ENCODE measurements at places on chromosomes 1 and 21. TPM values are rescaled to one million over a fixed set of nuclear protein-coding genes. Genes with fewer than 3 reads are reported as not detected.

HCRTR1 gene
- not detected for total RNA-seq

IL19 gene
- not detected for total RNA-seq

EDN2 gene
- not detected for total RNA-seq

RUSC1 gene
- 13.2 TPM for total RNA-seq

GRCh38 chr1:147388969-147389368, 146.5 kb downstream of the CHD1L start:
- H3K27me3 ChIP-seq: peaks cover 24% of the 10 kb centered on the region
- H3K4me3 ChIP-seq: no peak overlapping the region
- peaks cover 4% of the 10 kb centered on the region for H3K4me1 ChIP-seq
- no peak overlapping the region for H3K27ac ChIP-seq
- DNase-seq: no peak
- peaks cover 2% of the 10 kb centered on the region for H3K36me3 ChIP-seq

DNA sequence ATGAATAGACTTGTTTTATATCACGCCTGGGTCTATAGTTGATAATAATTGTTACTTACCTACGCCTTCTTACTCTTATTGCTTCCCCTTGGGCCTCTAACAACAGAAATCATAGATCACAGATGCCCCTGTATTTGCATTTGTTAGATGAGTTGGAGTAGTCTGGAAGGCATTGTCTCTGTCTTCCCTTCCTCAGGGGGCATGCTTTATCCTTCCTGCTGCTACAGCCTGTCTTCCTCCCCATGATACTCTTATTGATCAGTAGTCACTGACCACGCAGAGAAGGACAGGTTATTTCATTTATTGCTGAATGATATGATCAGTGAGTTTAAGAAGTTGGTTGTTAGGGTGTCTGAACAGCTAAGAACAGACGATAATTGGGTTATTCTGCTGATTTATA, 98.4 kb downstream of the DNM3 start:
- no peaks in the 10 kb centered on the region for H3K4me1 ChIP-seq
- no peak for DNase-seq
- no peak overlapping the region for H3K4me3 ChIP-seq
- H3K27me3 ChIP-seq: peaks cover 18% of the 10 kb centered on the region

DNA sequence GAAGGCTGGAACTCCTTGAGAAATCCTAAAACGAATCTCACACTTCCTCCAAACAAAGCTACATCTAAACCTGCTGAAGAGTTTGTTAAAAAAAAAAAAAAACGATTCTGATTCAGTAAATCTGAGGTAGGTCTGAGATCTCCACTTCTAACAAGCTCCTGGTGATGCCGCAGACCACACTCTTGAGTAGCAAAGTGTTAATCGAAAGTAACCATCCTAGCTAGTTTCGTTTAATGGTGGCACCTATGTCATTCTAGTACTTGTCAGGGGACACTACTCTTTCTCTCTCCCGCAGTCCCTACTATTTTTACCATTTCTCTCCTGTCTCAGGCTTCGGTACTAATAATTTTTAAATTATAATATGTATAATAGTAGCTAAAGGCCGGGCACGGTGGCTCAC, 2.1 kb downstream of the CLCC1 start:
- peaks cover 30% of the 10 kb centered on the region for H3K4me1 ChIP-seq
- H3K27me3 ChIP-seq: no peaks in the 10 kb centered on the region
- no peak overlapping the region for H3K4me3 ChIP-seq
- H3K36me3 ChIP-seq: peaks cover 11% of the 10 kb centered on the region

- peaks cover 6% of the 10 kb centered on the region for H3K4me1 ChIP-seq
- H3K27me3 ChIP-seq: peaks cover 37% of the 10 kb centered on the region
- no peak overlapping the region for H3K4me3 ChIP-seq
Measured at GRCh38 chr1:230753586-230754251, 6.5 kb downstream of the CAPN9 start.

- H3K4me3 ChIP-seq: no peak overlapping the region
- H3K27me3 ChIP-seq: no peaks in the 10 kb centered on the region
- peaks cover 5% of the 10 kb centered on the region for H3K4me1 ChIP-seq
Measured at GRCh38 chr21:36765229-36765628, 66.3 kb downstream of the SIM2 start.

- H3K4me3 ChIP-seq: peak overlapping the region; percentile 80
- H3K27ac ChIP-seq: peak overlapping the region; percentile 19
- no peak for DNase-seq
- H3K36me3 ChIP-seq: peaks cover 3% of the 10 kb centered on the region
- H3K4me1 ChIP-seq: peaks cover 18% of the 10 kb centered on the region
Measured at GRCh38 chr1:35575416-35575958, 2.4 kb downstream of the TFAP2E start.

DNA sequence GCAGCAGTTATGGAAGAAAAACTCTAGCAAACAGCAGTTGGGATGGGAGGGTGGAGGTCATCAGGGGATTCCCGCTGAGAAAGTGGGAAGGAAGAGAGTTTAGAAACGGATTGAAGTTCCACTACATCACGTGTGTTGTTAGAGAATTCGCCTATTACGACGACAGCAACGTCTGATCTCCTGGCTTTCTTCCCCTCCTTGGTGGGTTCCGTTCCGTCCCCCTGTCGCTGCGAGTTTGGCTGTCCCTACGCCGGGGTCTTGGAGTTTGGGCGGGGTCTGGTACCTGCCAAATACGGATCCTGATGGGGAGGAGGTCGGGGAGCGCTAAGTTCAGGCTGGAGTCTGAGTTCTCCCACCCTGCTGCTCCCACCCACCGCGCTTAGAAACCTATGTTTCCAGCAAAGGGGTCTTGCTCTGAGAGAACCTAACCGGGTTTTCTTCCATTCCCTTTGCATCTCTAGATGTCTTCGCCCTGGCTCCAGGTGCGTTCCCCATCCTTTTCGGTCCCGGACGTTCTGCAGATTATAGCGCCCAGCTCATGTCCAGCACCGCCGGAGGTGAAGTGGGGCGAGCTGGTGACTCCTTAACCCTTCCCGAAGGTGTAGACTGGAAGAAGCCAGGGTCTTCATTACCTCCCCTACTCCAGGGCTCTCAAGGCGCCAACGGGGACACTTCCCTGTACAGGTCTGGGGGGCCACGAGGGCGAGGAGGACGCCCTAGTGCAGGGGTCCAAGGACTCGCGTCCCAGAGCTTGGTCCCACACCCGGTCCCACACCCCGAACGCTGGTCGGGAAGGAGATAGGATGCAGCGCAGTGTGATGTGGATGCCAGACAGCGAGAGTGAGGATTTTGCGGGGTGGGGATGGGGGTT, 641 bp upstream of the KCNK2 start:
- H3K4me3 ChIP-seq: no peak overlapping the region
- peaks cover 42% of the 10 kb centered on the region for H3K27me3 ChIP-seq
- H3K36me3 ChIP-seq: peaks cover 3% of the 10 kb centered on the region

DNA sequence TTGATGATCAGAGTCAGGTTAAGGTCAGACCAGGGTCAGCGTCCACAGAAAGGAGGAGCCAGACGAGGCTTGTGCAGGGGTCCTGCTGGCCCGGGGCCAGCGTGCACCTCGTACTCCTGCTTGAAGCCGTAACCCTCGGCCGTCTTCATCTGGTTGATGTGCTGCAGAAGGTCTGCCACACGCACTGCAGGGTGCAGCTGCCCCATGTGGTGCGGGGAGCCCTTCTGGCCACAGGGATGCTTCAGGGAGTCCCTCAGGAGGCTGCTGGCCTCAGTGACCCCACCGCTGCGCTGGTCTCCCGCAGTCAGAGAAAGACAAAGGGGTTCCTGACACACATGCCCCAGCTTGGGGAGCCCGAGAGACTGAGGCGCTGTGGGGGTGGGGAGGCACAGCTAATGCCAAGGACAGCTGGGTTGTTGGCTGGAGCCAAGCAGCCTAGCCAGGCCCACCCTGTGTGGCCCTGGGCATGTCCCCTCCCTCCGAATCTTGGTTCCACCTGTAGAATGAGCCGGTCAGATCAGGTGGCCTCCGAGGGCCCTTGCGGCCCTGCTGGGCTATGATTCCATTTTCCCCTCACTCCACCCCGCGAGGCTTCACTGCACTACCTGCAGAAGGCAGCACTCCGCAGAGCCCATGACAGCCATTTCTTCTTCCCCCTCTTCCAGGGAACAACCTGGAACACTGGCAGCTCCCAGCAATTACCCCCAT, 251.9 kb downstream of the PTPRU start:
- peaks cover 2% of the 10 kb centered on the region for H3K36me3 ChIP-seq
- H3K27me3 ChIP-seq: peaks cover 58% of the 10 kb centered on the region
- H3K27ac ChIP-seq: no peak overlapping the region
- H3K4me1 ChIP-seq: no peaks in the 10 kb centered on the region
- H3K4me3 ChIP-seq: no peak overlapping the region

- peaks cover 18% of the 10 kb centered on the region for H3K27me3 ChIP-seq
- no peaks in the 10 kb centered on the region for H3K36me3 ChIP-seq
- no peak overlapping the region for H3K4me3 ChIP-seq
- no peak overlapping the region for H3K27ac ChIP-seq
- H3K4me1 ChIP-seq: no peaks in the 10 kb centered on the region
Measured at GRCh38 chr1:224897529-224898327, 31.7 kb upstream of the DNAH14 start.

DNA sequence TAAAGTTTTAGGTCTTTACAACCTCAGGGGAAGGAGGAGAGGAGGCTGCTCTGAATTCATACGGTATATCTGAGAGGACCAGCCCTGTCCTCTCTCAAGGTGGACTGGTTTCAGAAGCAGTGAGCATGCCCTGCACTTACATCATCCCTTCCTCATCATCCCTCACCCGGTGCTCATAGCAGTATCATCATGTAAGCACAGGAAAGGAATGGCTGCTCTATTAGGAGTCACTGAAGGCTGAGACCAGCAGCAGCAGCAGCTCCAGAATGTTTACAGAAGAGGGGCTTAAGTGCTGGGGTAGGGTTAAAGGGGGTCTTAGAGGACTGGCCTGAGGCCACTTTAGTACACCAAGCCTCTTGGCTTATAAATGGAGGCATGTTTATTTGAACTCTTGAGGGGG, 185.9 kb downstream of the AK5 start:
- peaks cover 8% of the 10 kb centered on the region for H3K4me1 ChIP-seq
- no peak overlapping the region for H3K4me3 ChIP-seq
- no peak for DNase-seq
- peaks cover 4% of the 10 kb centered on the region for H3K36me3 ChIP-seq

- no peak overlapping the region for H3K4me3 ChIP-seq
- H3K27me3 ChIP-seq: no peaks in the 10 kb centered on the region
- H3K4me1 ChIP-seq: peaks cover 8% of the 10 kb centered on the region
- H3K36me3 ChIP-seq: peaks cover 20% of the 10 kb centered on the region
Measured at GRCh38 chr1:43688109-43688387, 19.3 kb upstream of the ST3GAL3 start.

GRCh38 chr1:196890668-196891067, 2.8 kb downstream of the CFHR4 start:
- H3K4me3 ChIP-seq: no peak overlapping the region
- H3K36me3 ChIP-seq: no peaks in the 10 kb centered on the region
- no peaks in the 10 kb centered on the region for H3K4me1 ChIP-seq
- H3K27ac ChIP-seq: no peak overlapping the region
- no peak for DNase-seq
- peaks cover 18% of the 10 kb centered on the region for H3K27me3 ChIP-seq

DNA sequence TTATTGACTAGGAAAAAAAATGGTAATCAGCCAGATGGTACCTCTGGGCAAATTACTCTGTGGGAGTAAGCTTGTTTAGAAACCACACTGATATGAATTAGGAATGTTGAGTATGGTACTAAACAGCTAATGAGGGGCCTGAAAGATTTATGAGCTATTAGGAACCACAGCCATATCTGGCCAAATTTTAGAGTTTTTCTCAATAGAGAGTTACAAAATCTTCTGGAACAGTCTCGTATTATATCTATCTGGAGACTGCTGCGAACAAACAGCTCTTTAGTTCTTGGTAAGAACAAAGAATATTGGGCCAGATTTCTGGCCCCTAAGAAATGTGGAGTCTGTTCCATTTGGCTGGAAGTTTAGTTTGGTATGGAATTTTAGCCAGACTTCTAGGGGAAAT, 4.9 kb upstream of the PODN start:
- peaks cover 10% of the 10 kb centered on the region for H3K36me3 ChIP-seq
- peaks cover 29% of the 10 kb centered on the region for H3K27me3 ChIP-seq
- DNase-seq: no peak
- H3K27ac ChIP-seq: no peak overlapping the region

GRCh38 chr1:219897914-219898313, 30.4 kb downstream of the SLC30A10 start:
- H3K27me3 ChIP-seq: peaks cover 2% of the 10 kb centered on the region
- H3K4me3 ChIP-seq: no peak overlapping the region
- H3K27ac ChIP-seq: no peak overlapping the region

All from T-helper 17 cell (primary cell).